GM12864 (cell line): ENCODE measurements at places on chromosomes 12 and 14.

DNA sequence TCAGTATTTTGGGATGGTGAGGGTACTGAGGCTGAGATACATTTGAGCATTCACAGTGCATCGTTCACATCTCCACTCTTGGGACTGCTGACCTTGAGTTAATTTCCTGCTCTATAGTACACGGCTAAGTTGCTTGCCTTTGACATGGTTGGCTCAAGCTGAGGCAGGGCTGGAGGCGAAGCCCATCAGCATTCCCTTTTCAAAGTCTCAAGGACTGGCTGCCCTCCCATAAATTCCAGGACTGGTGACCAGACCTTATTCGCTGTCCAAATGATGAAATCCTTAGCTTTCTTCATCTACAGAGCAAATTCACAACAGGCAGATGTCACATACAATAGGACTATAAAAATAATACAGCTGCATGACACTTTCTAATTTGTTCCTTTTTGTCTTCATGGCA lies 85.9 kb downstream of the SSPN start:
- no peak for DNase-seq

- no peak for DNase-seq
Observed at GRCh38 chr12:56332512-56333196, 1.1 kb downstream of the PAN2 start.

DNA sequence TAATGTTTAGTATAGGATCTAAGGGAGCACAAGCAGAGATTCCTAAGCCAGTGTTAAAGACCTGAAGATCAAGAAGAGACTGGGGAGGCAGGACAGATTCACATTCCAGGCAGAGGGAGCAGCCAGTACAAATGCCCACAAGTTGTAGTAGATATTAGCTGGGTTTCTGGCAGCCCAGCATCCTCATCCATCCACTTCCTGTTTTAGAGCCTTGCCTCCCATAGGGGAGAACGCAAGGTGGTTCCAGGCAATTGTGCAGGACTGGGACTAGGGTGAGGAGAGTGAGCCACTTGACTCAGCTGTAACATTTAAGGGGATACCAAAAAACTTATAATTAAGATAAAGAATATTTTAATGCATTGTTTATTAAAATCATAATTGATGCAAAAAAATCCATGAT lies 71.3 kb upstream of the PSMA6 start:
- no peak for DNase-seq

GRCh38 chr14:101017806-101018560 lies 114.5 kb upstream of the RTL1 start:
- no peak for DNase-seq

GRCh38 chr14:70821584-70822529 lies 12.5 kb upstream of the MAP3K9 start:
- DNase-seq: no peak

- DNase-seq: no peak
Observed at GRCh38 chr14:57660208-57660607, 166.6 kb upstream of the CCDC198 start.

DNA sequence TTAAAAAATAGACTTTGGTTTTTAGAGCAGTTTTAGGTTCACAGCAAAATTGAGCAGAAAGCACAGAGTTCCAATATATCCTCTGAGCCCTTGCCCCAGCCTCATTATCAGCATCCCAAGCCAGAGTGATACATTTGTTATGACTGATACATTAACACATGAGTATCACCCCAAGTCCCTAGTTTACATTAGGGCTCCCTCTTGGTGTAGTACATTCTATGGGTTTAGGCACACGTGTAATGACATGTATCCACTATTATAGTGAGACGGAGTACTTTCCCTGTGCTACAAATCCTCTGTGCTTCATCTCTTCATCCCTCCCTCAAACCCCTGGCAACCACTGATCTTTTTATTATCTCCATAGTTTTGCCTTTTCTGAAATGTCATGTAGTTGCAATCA lies 22.5 kb upstream of the GSG1 start:
- DNase-seq: no peak

- DNase-seq: no peak
Observed at GRCh38 chr14:90717916-90718315, 98.3 kb downstream of the TTC7B start.

DNA sequence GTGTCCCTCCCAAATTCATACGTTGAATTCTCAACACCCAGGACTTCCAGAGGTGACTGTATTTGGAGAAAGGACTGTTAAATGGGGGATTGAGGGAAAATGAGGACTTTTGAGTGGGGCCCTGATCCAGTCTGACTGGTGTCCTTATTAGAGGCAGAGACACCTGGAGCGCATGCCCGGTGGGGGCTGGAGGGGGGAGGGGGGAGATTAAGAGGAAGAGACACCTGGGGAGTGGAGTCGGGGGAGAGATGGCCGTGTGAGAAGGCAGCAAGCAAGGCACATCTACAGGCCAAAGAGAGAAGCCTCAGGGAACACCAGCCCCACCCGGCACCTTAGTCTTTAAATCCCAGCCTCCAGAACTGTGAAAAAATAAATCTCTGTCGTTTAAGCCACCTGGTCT lies 209.7 kb downstream of the SLC41A2 start:
- DNase-seq: no peak

DNA sequence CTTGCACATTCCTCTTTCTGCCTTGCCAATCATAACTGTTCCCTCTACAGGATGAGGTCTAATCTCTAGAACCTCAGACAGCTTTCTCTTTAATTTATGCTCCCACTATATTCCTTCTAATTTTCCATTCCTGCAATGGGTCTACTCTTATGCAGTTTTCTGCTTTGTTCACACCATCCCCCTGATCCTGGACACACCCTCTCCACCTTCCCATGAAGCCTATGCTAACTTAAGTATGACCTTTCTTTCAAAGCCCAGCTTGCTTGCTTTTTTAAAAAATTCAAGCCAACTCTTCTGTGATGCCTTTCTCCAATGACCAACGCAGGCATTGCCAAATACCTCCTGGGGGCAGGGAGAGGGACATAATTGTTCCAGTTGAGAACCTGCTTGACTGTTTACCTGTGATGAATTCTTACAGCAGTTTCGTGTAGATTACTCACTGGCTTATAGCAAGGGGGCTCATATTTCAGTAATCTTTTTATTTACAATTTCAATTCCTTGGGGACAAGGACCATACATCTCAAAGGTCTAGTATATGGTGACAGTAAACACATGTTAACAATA lies 7.8 kb downstream of the SLC38A1 start:
- no peak for DNase-seq

DNA sequence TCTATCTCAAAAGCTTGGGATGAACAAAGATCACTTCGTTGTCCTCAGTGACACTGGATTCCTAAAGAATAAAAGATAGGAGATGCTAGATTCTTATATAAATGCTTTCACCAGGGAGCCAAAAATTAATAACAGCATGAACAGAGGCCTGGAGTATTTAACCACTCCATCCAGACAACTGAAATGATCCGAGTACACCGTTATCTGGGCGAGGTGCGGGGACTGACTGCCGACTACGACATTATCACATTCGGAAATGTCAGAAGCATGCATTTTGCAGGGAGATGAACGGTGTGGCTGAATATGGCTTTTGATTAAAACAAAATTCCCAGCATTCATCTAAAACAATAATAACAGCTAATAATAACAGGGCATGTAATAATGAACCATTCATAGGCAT lies 56.6 kb downstream of the TRPV4 start:
- no peak for DNase-seq

GRCh38 chr12:39620659-39621658 lies 1.4 kb upstream of the ABCD2 start:
- DNase-seq: peak; percentile 63

DNA sequence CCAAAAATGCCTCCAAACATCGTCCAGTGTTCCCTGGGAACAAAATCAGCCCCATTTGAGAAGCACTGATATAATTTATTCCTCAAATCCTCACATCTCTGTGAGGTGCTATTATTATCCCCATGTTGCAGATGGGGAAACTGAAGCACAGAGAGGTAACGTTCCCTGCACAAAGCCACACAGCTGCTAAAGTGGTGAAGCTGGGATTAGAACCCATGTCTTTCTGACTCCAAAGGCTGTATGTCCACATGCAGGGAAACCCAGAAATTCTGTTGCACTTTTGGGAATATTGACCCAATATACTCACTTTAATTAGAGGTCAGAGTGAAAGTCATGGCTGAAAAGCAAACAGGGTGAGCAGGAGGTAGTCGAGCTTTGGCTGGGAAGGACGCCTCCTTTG lies 19.1 kb upstream of the WSCD2 start:
- DNase-seq: no peak

DNA sequence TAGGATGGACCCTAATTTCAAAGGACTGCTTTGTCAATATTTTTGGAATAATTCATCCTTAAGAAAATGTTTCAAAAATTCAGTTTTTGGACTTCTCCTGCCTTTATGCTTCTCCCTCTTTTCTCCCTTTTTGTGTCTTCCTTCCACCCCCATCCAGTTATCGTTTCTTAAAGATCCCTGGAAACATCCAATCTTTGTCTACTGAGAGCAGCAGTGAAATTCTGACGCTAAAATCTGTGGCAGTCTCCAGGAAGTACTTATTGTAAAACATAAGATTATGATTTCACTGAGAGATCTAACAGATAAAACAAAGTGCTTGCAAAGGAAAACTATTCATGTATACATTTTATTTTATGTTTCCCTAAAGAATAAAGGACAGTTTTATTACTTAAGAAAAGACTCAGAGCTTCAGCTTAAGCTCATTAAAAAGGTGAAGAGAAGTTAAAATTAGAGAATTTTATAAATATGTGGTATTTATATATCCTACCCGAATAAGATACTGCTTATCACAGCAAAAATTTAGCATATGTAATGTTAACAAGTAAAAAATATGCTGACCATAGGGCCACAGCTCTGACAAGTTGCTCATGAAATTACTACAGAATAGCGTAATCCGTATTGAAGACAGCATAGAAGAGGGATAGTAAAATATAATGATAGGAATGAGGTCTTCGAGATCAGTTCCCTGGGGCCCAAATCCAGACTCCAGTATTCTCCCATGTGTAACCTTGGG lies 6.9 kb downstream of the FRMD6 start:
- no peak for DNase-seq

DNA sequence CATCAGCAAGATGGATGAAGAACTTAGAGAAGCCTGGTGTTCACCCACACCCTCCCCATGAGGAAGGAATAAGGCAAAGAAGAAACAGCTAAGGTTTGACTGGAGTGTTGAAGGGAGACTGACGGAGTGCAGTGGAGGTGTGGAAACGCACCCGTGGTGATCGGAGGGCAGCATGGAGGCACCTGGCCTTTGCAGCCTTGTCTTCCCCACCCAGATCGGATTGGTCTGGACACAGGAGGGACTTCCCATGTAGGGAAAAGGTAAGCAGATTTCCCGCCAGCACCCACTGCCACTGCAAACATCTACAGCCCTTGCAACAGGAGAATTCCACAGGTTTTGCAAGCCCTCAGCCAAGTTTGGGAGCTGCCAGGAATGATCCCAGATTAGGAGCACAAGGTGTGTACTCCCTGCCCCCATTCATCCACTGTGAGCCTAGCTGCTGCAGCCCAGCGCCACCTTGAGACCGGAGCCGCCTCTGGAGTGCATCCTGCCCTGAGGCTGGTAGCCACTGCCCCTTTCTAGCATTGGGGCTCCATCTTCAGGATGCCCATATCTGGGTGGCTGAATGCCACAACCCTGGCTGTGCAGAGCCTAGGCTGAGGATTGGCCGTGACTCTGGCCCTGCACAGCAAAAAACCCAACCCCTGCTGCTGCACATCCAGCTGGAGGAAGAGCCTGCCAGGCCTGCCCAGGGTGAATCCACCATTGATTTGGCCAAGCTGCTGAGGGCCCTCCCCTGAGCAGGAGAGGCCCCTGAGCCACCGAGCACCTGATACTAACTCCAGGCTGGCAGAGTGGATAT lies 411.1 kb downstream of the TMEM121 start:
- no peak for DNase-seq

DNA sequence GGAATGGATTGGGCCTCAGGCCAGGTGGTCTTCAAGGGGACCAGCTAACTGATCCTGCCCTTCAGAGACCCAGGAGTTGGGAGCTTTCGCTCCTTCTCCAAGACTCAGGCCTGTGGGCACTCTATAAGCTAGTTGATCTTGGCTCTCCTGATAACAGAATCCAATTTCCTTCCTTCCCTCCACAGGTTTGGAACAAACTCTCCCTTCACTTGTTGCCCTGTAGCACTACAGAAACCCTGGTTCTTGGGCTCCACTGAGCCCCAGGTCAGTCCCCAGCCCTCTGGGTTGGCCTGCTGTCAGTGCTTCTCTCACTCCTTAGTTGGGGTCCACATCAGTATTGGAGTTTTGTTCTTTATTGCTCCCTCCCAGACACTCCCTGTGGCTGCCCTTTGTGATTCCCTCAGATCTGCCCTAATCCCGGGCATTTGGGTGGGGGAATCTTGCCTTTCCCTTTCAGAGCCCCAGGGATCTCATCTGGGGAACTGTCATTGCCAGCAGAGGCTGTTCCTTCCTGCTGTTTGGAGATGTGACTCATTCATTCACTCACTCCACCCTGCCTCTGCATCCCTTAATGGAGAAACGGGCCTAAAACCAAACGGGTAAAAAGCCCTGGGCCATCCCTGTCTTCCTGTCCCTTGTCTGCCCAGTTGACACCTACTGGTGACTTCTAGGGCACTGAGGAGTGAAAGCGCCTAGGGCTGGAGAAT lies 4.4 kb upstream of the GPD1 start:
- no peak for DNase-seq

DNA sequence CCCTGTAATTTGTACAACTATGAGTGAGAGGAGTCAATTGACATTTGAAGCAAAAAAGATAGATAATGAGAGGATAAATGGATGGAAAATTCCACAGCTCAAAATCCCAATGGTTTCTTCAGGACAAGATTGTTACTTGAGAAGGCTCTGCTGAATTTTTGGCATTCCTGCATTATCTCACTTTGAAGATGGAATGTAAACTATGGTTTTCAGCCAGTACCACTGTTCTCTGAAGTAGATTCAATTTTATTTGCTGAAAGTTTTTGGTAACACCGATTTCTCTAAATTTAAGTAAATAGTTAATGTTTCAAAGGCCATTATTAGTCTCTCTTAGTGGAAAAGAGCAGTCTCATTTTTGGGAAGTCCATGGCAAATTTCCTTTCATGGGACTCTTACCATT lies 121.9 kb upstream of the SLC38A2 start:
- no peak for DNase-seq

- DNase-seq: peak; percentile 75
Observed at GRCh38 chr12:54991161-54991990, 6.8 kb upstream of the TESPA1 start.

- peak; percentile 59 for DNase-seq
Observed at GRCh38 chr12:101743724-101744472, 4.6 kb upstream of the SYCP3 start.

GRCh38 chr14:58571769-58572472 lies 65.8 kb upstream of the DACT1 start:
- no peak for DNase-seq

DNA sequence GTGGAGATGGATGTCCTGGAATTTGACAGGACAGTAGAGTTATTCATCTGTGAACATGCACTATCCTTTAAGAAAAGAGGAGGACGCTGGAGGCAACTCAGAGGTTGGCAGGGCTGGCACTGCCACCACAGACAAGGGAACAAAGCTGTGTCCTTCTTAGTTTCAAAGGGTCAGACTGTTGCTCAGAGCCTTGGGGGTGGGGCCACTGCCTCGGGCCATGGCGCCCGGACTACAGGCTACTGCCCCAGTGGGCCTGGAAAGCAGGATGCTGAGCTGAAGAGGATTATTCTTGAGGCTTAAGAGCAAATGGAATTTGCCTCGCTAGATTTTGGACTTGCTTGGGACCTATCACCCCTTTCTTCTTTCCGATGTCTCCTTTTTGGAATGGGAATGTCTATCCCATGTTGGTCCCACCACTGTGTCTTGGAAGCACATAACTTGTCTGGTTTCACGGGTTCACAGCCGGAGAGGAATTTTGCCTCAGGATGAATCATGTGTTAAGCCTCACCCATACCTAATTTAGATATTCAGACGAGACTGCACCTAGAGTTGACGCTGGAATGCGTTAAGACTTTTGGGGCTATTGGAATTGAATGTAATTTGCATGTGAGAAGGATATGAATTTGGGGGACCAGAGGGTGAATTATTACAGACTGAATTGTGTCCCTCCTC lies 114.8 kb upstream of the RFLNA start:
- no peak for DNase-seq
